ENCODE measurements at places on chromosomes 2 and 18.

DNA sequence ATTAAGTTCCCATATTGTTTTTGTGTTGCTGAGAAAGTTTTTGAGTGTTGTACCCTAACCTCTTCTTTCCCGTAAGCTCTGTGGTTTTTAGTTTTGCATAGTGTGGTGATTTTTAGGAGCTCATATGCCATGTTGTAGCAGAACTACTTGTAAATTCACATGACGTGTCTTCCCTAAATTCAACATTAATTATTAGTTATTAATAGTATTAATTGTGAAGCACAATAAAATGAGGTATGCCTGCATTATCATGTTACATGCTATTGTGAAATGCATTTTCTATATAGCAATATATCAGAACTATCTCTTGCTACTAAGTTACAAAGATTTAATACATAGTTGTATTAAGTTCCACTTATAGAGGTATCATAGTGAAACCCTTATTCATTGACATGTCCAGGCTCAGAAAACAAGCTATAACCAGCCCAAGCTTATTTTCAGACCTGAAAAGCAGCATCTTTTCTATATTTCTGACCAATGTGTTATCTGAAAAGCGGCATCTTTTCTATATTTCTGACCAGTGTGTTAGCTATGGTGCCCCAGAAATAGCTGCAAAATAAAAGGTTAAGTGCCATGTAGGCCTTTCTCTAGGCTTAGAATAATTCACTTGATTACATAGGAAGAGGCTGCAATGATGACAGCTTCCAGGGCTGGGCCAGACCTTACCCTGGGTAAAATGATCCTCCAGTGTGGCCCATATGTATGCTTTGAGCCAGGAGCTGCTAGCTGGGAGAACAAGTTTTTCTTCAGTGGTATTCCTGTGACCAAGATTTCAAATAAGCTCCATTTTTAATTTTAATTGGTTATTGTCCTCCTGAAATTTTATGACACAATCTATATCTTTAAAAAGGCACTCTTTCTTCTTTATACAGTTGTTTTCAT is 21.6 kb downstream of the EPAS1 start:
- DNase-seq: no peak

DNA sequence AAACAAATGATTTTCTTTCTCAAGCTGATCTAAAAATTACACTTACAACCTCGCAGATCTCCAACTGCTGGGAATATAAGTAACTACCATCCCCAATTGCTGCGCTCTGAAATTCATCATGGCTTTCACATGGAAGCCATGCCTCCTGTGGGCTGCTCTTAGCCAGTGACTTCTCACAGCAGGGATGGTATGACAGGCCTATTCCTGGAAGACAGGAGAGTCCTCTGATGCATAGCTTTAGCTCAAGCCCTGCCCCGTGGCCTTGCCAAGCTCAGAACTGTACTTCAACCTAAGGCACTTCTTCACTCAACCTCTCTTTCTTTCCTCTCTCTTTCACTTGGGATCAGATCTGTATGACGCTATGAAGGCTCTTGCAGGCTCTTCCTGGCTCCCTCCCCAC is 12.6 kb upstream of the ELAC1 start:
- DNase-seq: no peak

- no peak for DNase-seq
These were observed 9.1 kb upstream of the KLHL30 start for GRCh38 chr2:238129166-238130010.

DNA sequence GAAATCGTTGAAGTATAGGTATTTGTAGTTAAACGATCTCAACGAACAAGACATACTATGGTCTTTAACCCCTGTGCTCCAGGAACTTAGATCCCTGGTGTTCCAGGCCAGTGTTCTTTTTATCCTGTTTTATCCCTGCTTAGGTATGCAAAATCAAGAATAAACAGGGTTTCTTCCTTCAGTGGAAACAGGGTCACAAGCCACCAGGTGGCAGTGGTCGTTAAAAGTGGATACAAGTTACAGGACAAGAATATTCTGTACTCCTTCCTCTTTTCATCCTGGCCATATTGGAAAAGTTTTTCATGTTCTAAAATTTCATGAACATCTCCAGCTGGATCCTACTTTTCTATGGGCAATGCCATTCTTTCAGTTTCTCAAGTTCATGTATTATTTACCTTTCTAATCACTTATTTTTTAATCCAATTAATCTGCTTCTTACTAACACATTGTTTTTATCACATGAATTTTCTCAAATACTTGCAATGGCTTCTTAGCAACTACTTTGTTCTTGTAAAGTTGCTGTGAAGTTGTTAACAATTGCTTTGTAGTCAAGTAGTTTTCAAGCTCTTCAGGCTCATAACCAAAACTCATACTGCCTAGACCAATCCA is 16.4 kb upstream of the HNMT start:
- peak; percentile 81 for DNase-seq

GRCh38 chr2:25281941-25282340 is 59.8 kb downstream of the DNMT3A start:
- DNase-seq: no peak

DNA sequence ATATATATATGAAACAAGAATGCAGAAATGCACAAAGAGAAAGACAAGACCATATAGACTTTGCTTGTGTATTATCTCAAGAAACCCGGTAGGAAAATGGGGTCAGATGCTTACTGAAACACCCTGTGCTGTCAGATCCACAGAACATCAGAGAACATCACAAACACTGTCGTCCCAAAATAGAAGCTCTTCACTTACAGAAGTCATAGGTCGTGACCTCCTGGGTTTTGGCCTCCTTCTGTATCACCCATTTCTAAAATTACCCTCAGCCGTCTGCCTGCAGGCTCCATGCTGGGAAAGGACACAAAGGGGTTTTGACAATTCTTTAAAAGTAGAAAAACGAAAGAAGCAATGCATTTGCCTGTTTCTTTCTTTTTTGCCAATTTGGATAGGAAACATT is 137.9 kb downstream of the PAX3 start:
- DNase-seq: no peak

DNA sequence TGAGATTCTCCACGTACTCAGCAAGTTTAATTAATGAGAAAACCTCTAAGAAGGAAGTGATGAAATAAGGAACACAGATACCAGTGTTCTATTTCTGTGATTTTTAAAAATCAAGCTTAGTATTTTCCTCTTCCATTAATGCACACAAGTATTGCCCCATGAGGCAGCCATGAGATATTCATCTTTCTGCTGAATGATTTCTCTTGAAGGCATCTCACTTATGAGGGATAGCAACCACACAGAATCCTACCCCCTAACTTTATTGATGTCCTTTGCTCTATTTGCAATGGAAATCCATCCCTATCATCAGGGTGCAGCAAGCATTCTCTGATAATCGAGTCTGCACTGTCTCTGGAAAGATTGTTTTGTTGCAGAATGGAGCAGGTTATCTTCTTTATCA is 244.1 kb upstream of the NRP2 start:
- DNase-seq: peak; percentile 24

GRCh38 chr2:60980071-60980815 is 37.3 kb upstream of the PEX13 start:
- DNase-seq: no peak

GRCh38 chr2:230644356-230644935 is 68.2 kb upstream of the CAB39 start:
- no peak for DNase-seq

DNA sequence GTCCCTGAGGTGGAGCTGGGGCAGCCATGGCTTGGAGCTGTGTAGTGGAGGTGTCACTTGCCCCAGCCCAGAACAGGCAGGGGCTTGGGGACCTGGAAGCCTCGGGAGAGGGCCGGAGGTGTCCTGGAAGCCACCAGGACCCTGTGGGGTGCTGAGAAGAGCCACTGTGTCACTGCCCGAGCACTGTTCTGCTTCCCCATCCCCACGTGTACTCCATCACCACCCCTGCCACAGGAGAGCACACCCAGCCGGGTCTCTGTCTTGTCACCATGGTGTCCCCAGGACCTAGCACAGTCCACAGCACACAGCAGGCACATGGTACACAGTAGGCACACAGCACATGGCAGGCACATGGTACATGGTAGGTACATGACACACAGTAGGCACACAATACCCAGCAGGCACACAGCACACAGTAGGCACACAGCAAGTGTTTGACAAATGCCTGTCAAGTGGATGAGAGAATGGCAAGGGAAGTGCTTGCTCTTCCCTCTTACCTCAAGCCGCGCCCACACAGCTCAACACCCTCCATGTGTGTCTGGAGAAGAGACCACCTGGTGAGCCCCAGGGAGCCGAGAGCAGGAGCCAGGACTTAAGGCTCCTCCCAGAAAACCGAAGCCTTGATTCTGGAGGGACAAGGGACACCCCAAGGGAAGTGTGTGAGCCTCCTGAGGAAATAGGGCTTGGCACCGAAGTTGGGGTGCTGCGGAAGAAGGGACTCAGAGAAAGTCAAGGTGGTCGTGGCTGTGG is 13.3 kb downstream of the MBP start:
- DNase-seq: no peak

DNA sequence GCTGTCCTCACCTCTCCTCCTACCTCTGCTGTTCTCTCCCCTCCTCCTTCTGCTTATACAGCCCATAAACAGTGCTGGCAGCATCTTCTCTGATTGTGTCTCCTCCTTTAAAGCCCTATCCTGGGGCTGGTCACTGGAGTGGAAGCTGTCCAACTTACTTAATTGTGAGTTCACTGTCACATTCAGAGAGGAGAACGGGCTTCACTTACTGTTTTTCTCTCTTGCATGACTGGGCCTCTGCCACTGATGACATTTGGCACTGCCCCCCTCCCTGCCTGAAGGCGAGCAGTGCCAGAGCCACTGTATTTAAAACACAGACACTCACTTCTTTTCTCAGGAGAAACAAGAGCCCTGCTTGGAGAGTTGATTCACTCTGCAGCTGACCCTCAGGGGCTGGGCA is 12.3 kb downstream of the GAD1 start:
- no peak for DNase-seq

DNA sequence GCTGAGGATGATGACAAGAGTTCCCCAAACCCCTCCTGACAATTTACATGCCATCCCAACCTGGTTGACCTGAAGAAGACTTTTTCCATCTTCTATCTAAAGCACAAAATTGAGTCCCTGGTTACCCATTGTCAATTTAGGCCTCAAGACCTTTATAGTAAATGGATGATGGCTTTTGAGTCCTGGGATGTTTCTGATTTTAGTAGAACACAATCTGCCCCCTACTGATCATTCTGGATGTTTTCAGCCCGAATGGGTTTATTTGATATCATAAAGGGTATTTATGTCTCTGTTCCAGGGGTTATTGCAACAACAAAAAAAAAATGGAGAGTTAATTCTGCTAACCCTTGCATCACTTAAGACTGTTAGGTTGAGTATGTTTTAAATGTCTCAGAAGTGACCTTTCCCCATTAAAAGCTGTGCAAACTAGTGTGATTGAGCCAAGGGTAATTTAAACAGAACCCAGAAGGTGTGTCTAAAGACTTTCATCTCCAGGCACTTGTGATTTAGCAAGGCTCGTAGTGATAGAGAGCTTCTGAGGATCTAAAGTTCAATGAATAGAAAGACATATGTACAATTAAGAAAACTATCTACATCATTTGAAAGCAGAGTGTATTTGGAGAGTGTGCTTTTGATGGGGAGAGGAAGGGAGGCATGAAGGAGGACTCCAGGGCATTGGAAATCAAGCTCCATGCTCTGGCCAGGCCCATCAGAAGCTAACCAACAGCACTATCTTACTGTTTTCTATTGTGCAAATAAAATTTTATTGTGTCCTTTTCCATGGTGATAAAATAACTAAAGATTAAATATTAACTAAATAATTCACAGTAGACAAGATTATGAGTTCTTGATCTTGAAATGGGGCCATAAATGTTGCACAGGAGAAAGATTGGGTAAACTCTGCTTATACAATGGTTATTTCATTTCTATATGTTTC is 96.6 kb upstream of the NOSTRIN start:
- DNase-seq: peak; percentile 54
